Progenitor cell of endocrine pancreas (in vitro differentiated cells): ENCODE measurements at places on chromosomes 5 and 9. TPM values are rescaled to one million over a fixed set of nuclear protein-coding genes. Genes with fewer than 3 reads are reported as not detected.

- no peak for DNase-seq
Observed at GRCh38 chr9:20662156-20662555, 21.9 kb upstream of the FOCAD start.

GRCh38 chr9:136551401-136552116 lies 5.7 kb upstream of the NOTCH1 start:
- DNase-seq, result no peak

DNA sequence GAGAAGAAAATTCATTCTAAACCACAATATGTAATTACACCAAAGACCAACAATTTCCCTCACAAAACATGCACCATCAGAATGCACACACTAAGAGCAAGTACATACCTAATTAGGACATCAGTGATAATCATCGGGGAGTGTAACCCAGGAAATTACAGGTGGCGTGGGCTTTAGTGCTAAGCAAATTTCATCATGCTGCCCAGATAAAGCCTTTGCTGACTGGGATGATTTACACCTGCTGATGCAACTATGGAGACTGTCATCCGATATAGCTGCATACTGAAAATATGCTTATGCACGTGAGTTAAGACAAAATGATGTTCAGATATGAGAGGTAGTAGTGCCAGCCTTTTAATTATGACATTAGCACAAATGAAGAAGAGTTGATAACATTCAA lies 123.2 kb downstream of the DCP2 start:
- no peak for DNase-seq

FOXD1 gene
- 0.19 and 0.29 TPM in 2 replicates for total RNA-seq

DNA sequence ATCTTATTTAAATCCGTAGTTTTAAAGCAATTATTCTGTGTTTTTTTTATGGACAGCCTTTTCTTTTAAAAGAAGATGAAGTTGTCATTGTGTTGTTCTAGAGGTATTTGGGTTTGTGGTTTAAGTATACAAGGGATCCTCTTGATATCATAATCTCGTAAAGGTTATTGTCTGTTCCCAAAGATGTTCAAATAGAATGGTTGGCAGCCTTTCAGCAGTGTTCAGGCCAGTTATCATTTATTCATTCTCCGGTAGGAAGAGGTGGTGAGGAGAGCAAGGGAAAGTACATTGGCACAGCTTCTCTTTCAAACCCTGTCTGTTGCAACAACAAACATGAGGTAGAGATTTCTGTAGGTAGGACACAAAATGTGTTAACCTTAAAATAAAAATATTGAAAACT lies 147.0 kb downstream of the FOCAD start:
- DNase-seq, result no peak

DNA sequence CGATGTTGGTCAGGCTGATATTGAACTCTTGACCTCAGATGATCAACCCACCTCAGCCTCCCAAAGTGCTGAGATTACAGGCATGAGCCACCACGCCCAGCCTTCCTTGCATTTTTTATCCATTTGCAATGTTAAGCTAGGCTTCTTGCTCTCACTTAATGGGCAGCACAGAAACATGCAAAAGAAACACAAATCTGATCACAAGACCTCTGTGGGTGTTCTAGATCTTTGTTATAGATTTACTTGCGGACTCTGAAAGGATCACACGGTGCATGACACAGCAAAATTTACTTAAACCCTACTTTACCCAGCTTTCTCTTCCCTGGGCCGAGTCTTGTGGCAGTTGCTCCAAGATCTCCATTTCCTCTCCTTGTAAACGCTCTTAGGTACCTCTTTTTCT lies 71.3 kb downstream of the PSAT1 start:
- DNase-seq, result no peak

DNA sequence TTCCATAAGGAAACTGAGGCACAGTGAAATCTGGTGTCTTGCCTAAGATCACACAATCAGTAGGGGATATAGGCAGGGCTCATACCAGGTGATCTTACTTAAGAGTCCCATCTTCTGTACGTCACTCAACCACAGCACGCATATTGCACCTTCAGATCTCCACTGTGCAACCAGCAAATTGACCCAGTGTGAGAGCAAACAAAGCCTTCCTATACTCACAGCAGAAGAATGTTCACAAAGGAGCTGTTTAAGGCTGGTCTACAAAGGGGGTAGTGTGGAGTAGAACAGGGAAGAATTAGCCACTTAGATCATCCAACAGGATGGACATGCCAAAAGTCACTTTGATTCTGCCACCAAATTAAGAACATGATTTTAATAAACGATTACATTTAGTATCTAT lies 305.9 kb downstream of the SLIT3 start:
- no peak for DNase-seq

GRCh38 chr9:112836394-112836793 lies 54.3 kb downstream of the SLC46A2 start:
- no peak for DNase-seq

GRCh38 chr5:102772273-102772672 lies 17.2 kb downstream of the PAM start:
- no peak for DNase-seq
